ENCODE measurements at places on chromosomes 5 and 9.

GRCh38 chr5:141272906-141273305, 27.7 kb downstream of the PCDHB15 start:
- DNase-seq = no peak

DNA sequence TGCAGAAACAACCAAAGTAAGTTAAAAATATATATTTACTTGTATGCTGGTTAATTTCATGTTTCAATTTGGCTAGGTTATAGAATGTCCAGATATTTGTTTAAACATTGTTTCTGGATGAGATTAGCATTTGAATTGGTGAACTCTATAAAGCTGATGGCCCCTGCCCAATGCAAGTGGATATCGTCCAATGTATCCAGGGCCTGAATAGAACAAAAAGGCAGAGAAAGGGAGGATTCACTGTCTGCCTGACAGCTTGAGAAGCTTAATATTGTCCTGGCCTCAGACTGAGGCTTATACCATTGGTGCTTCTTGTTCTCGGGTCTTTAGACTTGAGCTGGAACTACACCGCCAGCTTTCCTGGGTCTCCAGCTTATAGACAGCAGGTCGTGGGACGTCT, 446.7 kb upstream of the ACTBL2 start:
- DNase-seq = no peak

- no peak for DNase-seq
Observed at GRCh38 chr5:75239681-75240080, 3.0 kb upstream of the ANKRD31 start.

GRCh38 chr5:75335486-75335885, 1.5 kb upstream of the HMGCR start:
- DNase-seq = no peak

GRCh38 chr5:143218517-143219170, 184.8 kb downstream of the NR3C1 start:
- DNase-seq = no peak

DNA sequence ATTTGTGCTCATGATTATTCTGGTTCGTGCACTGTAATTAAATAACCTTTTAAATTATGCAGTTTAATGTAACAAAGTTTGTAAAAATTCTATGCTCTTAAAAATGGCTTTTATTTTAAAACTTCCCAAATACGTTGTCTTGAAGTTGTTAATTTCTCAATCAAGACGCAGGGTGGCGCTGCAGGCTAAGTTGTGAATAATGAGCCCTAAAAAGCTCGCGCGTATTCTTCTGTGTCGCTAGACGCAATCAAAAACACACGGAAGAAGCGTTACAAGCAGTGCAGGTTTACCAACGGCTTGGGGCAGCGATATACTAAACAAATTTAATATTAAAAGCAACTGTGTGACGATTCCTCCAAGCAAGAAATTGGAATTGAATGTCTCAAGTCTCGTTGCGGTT, at the start of gene PCDHB4:
TSS of gene PCDHB4 (plus strand) at position 256 of the 400 bp plus-strand sequence. CDS start 181 bp downstream, outside the sequence.
- DNase-seq = no peak

DNA sequence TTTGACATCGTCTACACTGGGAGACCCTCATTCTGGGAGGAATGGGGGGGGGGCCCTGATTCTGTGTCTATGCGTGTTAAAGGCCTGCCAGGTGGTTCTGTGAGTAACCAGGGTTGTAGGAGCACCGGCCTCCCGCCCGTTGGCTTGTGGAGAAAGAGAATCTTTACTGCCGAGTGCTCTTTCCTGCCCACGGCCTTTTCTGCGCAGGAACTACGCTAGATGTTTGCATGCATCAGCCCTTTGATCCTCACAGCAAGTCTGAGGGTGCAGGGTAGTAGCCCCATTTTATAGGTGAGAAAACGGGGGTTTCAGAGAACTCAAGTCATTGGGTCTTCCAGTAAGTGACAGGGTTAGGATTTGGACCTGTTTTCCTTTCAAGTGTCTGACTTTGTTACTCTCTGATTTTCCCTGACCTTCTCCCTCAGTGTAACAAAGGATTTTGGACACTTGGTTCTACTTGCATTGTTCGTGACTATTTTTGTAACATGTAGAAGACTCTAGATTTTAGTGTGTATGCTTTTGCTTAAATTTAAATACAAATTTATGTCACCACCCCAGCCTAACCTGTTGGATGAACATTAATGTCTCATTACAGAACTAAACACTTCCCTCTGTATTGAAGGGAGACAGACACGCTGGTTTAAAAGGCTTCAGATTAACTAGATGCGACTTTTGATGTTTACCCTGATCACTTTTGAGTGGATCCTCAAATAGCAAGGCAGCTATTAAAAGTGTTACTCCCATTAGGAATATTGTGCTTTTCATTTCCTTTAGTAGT, 22.0 kb downstream of the MAST4 start:
- no peak for DNase-seq

DNA sequence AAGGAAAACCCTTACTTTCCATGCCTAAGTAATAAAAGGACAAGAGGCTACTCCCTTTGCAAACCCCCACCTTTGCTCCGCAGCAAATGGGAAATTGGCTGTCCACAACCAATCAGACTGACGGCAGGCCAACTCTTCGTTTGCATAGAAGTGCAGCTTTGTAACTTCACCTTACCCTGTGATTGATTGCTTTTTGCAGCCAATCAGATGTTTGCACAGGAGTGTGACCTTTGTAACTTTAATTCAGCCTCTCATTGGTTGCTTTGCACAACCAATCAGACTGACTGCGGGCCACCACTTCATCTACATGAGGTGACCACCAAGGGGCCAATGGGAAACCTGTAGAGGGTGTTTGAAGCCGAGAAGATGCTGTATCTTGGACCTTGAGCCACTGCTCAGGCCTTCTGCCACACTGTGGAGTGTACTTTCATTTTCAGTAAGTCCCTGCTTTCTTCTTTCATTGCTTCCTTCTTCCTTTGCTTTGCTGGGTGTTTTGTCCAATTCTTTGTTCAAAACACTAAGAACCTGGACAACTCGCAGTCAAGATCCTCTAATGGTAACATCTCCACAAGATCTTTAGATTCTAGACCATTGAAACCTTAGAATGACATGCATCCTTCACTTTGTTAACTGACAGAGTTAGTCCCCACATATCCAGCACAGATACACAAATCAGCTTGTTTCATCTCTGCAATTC, 51.3 kb upstream of the FREM1 start:
- DNase-seq = no peak

DNA sequence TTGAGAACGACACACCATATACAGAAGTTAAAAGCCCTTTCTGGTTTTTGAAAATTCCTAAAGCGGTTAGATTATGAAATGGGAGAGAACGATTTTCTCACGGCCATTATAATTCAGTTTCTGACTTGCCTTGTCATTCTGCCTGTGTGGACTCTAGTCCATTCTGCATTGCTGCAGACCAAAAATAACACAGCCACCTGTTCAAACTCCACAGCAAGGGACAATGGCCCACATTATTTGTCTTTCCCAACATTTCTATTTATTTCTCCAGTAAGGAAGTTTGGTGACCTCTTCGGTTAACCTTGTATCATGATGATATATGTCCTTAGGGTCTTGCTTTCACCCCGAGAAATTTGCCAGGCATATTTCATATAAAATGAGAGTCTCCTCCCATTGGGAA, 497.7 kb downstream of the BRINP1 start:
- DNase-seq = no peak

GRCh38 chr5:134459010-134459403, 47.3 kb upstream of the CDKN2AIPNL start:
- DNase-seq = no peak

- peak; percentile 43 for DNase-seq
Observed at GRCh38 chr5:141330299-141331080, at the start of gene PCDHGA1. Gene PCDHGA1, plus strand, starts transcription at chr5:141330514.

DNA sequence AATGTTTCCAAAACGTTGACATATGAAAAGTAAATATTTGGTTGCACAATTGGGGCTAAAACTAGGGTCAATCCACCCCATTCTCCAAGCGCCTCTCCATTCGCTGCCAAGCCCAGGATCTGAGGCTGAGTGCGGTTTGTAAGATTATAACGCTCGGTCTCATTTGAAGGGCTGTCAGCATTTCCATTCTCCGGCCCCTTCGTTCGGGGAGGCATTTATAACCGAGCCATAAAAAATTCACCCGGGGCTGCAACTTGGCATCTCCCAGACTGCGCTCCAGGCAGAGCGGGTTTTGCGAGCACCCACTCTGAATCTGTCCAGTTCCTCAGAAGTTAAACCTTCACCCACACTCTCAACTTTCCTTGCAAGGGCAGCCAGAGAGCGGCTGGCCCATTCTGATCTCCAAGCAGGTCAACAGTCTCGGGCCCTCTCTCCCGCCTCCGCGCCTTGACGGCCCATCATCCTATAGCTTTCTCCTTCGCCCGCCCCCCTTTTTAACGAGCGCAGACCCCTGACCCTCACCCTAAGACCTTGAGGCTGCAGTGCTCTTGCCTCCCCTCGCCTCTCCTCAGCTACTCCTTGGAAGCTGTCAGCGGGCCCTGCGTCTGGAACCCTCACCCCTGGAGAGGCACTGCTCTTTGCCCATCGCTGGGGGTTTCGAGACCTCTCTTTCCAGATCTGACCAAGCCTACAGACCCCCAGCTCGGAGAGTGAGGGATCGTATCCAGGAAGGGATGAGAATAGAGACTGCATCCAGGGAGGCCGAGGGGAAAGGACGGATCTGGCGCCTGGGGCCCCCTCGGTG, 1.1 kb downstream of the SLIT3 start:
- DNase-seq = no peak

GRCh38 chr5:30749971-30750370, 443.5 kb upstream of the CDH6 start:
- DNase-seq = peak; percentile 70

DNA sequence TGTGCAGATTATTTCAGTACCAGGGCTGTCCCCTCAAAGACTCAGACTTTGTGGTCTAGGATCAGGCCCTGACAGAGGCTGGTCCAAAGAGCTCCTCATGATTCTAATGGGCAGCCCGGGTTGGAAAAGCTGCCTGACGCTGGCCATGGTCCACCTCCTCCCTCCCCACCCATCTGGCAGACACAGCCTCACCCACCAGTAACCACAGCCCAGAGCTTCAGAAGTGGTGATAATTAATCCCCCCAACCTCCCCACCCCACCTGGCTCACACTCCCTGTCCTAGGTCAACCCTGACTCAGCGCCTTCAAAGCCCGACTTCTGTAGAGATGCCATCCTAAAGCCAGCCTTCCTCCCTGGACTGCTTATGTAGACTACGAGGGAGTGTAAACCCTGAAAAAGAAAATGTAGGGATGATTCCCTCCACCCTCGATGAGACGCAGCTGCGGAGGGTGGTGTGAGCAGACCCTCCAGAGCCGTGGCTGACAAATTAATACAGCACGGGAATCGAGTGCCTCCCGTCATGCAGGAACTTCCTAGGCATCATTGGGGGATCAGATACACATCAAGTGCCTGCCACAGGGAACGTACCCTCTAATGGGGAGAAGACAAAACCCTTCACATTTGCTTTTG, 7.0 kb downstream of the UBE2QL1 start:
- no peak for DNase-seq

- DNase-seq = no peak
Observed at GRCh38 chr9:35793461-35793860, 2.1 kb downstream of the NPR2 start.

DNA sequence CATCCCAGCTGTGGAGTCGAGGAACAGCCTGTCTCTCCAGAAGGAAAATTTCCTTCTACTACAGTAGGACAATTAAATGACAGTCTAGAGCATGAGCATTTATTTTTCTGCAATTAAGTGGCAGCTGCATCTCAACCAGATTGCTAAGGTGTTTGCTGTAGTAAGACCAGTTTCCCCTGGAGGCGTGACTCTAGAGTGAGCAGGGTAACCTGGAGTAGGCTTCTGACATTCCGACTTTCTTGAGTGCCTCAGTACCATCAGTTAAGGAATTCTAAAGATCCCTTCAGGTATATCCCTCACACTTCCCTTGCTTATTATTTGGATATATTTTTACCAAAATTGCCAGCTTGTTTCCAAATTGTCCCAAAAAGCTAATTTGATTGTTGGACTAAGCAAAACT, 59.2 kb upstream of the IRX2 start:
- no peak for DNase-seq

- no peak for DNase-seq
Observed at GRCh38 chr9:22008384-22008716, 755 bp downstream of the CDKN2B start.

DNA sequence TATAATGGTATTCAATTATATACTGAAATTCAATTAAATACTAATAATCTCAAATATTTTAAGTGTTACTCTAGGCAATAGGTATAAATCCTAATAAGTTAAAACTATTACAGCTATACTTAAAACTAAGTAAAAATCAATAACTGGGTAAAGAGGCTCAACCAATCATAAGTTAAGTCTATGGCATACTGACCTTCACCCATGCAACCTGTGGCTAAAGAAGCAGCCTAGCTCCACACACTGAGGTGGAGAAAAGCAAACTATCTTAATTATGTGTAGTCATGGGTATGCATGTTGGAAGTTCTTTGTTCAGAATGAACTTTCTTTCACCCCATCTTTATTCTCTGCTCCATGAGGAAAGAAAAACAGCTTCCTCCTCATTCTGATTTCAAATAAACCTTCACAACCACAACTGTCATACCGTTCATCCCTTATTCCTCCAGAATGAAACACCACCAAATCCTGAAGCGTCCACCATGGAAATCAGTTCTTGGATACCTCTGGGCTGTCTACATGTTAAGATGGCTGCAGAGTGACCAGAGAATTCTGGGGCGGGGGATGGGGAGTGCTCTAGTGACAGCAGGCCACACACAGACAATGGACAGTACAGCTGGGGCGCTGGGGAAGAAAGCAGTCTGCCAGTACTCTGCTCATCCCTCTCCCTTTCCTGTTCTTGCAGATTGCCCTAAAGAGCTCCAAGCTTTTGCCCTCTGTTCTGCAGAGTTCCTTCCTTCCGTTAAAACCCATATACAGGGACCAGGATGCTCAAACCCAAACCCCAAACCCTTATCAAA, 62.3 kb downstream of the RIGI start:
- no peak for DNase-seq

Data from fibroblast of skin of back (primary cell).